ENCODE measurements at places on chromosomes 1 and 21.

DNA sequence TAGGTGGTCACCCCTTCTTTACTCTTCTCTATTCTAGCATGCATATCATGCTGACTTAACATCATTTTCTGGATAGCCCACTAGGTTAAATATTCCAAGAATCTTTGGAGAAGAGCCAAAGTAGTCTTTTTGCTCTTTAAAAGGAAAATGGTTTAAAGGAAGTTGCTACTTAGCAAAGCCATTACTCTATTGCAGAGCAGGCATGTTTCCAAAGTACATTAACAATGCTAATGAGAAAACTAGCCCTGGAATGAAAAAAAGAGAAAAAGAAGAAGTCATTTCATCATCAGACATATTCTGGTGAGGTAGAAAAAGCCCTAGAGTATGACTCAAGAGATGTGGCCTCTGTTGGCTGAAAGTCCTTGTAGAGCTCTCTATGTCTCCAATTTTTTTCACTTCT, 74.0 kb downstream of the NUF2 start:
- no peak for DNase-seq

DNA sequence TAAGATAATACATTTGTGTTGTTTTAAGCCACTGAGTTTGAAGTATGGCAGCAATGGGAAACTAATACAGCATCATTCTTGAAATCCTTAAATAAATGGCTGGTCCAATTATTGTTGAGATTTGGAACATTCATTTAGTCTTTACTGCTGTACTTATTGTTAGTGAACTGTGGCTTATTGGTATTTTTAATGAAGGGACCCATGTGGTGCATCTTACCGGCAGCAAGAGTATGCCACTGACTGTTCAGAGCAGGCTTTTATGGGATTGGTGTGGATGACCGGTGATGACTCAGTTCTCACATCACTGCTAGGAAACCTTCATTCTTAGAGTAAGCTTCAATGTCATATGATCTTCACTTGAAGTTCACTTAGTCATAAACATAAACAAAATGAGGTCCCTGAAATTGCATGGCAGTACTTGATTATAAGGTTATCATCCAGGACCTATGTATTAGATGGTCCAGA, 31.5 kb downstream of the PRKAA2 start:
- no peak for DNase-seq

DNA sequence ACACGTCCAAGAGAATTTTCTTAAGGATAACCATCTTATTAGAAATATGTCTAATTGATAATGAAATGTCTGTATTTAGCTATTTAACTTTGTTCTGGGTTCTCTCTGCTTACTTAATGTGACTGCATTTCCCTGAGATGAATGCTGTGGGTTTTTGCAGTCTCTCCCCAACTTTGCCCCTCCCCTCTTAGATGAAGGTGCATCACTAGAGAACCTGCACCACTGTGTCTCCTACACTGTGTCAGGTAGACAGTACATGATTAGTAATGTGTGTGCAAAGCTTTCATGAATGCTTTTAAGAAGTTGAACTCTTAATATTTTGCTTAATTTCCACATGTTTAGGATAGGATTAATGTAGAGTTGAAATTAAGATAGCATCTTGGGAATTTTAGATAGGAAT, 51.7 kb downstream of the LRRC8D start:
- DNase-seq, result no peak

- no peak for DNase-seq
Measured at GRCh38 chr1:26721669-26722355, 26.0 kb downstream of the ARID1A start.

- no peak for DNase-seq
Measured at GRCh38 chr1:218330043-218330623, 15.0 kb upstream of the TGFB2 start.

GRCh38 chr1:25065321-25065721, 135.2 kb upstream of the RUNX3 start:
- no peak for DNase-seq

GRCh38 chr1:226454349-226454748, 46.5 kb upstream of the PARP1 start:
- no peak for DNase-seq

- no peak for DNase-seq
Measured at GRCh38 chr21:35298757-35299156, 249.7 kb upstream of the RUNX1 start.

GRCh38 chr1:186798960-186799688, 29.6 kb upstream of the PLA2G4A start:
- no peak for DNase-seq

DNA sequence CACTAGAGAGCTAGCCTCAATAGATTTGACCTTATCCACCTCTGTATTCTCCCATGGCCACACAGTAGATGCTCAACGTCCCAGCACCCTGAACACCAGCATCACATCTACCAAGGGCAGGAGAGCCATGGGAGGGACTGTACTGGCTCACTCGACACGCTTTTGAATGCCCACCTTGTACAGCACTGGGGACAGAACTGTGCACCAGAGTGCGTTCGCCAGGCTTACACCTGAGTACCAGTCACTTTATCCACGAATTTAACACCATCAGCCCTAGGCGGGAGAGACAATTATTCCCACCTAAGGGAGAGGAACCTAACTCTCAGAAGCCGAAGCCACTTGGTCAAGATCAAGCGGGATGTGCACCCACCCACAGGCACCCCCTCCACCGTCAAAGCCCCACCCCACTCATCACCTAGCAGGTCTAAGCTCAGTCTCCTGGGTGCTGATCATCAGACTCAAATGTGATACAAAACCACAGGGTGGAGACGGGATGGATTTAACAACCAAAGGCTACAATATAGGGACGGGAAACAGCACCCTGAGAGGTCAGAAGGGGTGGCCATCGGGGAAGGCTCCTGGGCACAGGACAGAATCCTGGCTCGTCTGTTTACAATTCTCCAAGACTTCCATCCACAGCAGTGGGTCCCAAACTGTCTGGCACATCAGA, 110.5 kb downstream of the GLIS1 start:
- DNase-seq, result no peak

GRCh38 chr1:65514041-65514440, 93.6 kb downstream of the LEPR start:
- DNase-seq, result no peak

GRCh38 chr1:196317535-196318522, 290.4 kb downstream of the KCNT2 start:
- peak; percentile 57 for DNase-seq

DNA sequence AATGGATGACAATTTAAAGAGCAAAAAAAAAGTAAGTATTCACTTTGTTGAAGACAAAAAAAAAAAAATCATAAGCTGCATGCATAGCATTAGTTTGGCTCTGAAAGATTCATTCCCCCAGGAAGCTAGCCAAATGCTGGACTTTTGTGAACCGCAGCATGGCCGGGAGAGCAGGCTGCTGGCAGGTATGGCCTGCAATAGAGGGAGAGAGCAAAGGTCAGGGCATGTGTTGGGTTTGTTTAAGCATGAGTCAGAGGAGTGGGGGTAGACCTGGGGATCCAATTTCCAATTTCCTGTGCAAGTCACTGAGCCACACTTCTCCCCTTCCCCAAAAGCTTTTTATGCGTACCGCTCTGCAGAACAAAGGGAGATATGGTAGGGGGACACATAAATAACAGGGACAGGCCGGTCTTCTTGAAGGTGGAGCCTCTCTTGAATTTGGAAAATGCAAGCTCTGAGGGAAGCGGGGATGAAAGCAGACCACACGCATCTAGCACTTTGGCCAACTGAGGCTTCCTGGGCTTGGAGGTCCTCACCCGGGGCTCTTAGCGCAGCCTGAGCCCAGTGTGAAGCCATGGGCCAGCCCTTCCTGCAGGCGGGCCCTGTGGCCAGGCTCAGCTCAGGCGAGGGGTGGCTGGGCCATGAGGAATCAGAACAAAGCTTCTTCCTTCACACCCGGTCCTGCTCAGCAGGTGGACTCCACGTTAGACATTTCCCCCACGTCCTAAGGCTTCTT, 171.1 kb downstream of the TOMM20 start:
- no peak for DNase-seq

DNA sequence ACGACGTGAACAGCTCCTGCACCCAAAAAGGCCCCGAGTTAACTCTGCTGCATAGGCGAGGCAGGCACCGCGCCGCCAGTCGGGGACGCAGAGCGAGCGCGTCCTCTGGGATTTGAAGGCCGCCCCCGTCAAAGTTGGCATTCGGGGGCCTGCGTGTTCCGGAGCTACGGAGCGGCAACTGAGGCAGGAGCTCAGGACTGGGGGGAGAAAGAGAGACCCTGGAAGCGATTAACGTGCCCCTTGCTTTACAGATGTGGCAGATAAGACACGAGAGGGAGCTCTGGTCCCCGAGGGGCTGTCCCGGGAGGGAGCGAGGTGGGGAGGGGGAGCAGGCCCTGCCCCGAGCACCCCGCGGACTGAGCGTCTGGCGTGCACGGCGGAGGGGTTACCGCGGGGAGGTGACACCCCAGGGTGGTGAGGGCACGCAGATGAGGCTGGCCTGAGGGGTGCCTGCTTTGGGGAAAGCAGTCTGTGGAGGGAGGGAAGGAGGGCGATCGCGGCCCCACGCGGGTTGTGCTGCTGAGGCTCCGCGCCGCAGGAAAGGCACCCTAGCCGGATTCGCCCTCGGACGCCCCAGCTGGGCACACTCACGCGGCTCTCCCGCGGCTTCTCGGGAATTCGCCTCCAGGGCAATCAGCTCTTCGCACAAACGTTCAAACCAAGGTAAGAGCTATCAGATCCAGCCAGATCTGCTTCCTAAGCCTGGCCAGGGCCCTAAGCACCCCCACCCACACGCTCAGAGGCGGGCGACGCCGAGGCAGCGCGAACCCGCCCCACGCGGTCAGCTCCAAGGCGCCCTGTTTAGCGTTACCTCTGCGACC, 26.5 kb downstream of the ACTA1 start:
- DNase-seq, result no peak

GRCh38 chr21:42027822-42028765, 17.9 kb upstream of the ZBTB21 start:
- no peak for DNase-seq

GRCh38 chr1:44313265-44313918, 41.7 kb downstream of the ERI3 start:
- DNase-seq, result no peak

DNA sequence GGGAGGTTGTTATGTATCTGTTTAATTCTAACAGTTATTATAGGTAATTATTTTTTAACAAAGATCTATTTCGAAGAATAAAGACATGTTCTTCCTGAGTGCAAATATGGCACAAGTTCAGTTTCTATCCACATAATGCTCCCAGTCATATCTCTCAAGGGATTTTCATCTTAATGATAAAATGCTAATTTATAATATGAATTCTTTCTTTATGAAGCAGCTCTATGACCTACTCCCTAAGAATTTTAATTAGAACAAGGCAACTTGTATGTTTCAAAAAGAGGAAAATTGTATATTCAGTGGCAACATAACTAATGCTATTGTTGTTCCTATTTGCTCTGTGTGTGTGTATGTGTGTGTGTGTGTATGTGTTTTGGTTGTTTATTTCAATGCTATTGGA, 1222.1 kb upstream of the NCAM2 start:
- no peak for DNase-seq

Data from femur (tissue), 1 donor.